ENCODE measurements at places on chromosomes 3 and 15. TPM values are rescaled to one million over a fixed set of nuclear protein-coding genes. Genes with fewer than 3 reads are reported as not detected.
A peak's percentile ranks its signal among the peaks of the same experiment; 100 is the strongest.

- DNase-seq: no peak
Observed at GRCh38 chr3:188360364-188360881, 206.5 kb downstream of the LPP start.

Gene PPP1R2
- 72.0 TPM for total RNA-seq

- DNase-seq: no peak
Observed at GRCh38 chr3:72004749-72005292, 219.9 kb upstream of the PROK2 start.

Gene P2RY13
- total RNA-seq: not detected

Gene PAK6
- total RNA-seq: 1.7 TPM

- DNase-seq: no peak
Observed at GRCh38 chr15:36294359-36294758, 285.1 kb upstream of the CDIN1 start.

DNA sequence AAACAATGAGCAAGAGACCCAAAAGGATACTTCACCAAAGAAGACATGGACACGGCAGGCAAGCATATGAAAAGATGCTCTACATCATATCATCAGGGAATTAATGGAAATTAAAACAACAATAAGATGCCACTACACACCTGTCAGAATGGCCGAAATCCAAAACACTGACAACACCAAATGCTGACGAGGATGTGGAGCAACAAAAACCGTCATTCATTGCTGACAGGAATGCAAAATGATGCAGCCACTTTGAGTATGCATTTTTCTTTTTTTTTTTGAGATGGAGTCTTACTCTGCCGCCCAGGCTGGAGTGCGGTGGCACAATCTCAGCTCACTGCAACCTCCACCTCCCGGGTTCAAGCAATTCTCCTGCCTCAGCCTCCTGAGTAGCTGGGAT, 19.0 kb downstream of the EDC3 start:
- no peak for DNase-seq

- DNase-seq: no peak
Observed at GRCh38 chr15:61227950-61228936, 859 bp downstream of the RORA start.

GRCh38 chr3:10957976-10958749, 34.4 kb upstream of the SLC6A1 start:
- no peak for DNase-seq

DNA sequence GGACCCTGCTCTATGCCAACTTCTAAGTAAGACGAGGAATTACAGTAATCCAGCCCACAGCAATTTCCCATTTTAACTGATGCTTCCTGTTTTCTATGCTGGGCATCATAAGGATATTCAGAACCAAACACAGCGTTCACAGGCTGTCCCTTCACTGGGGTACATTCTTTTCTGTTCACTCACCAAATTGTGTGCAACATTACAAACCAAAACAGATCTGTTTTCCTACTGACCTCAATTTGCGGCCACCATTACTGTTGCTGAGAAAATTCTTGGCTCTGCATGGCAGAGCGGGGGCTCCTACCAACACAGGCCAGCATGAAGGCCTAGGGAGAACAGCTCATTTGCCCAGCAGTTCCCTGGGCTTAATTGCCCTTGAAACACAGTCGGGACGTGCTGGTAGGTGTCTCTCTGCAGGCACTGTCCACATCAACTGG, 76.5 kb downstream of the MYO1E start:
- DNase-seq: no peak

Gene KIAA1143
- 32.8 TPM for total RNA-seq

Gene ERICH6
- not detected for total RNA-seq

Gene GABRB3
- total RNA-seq: not detected

Gene KIF15
- total RNA-seq: 48.7 TPM

GRCh38 chr3:101735833-101736232, 11.4 kb downstream of the CEP97 start:
- DNase-seq: no peak

Gene GUCA1C
- not detected for total RNA-seq

- DNase-seq: no peak
Observed at GRCh38 chr3:62567097-62568021, 194.0 kb upstream of the FEZF2 start.

DNA sequence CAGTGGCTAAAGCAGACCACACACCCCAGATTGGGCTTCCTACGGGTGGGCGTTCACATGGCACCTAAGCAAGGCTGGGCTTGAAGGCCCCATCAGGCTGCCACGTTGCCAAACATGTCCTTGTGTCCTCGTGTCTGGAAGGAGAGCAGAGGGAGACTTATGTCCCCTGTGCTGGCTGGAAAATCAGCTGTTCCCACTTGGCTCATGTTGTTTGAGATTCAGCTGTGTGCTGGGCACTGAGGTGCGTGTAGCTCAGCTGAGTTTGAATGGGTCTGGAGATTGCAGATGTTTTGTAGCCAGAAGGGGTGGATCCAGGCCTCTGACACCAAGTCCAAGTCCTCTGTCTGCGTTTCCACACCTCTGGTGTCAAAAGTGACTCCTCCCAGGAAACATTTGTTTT, 34.6 kb downstream of the RLBP1 start:
- no peak for DNase-seq

DNA sequence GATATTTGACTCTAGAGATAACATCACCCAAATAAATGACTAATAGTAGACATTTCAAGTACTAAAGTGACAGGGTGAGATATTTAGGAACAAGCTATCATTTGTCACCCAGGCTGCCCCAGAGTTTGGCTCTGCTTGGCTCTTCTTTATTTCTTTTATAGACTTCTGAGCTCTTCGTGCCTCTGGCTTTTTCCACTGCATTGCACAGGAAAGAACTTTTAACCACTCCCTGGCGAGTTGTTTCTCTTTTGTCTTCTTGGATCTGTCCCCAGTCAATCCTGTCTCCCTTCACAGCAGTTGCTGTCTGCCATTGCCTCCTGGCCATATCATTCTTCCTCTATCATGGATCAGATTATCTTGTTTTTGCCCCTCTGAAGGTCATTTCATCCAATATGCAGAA, 339.2 kb upstream of the DCBLD2 start:
- no peak for DNase-seq

- no peak for DNase-seq
Observed at GRCh38 chr3:8451696-8452095, 49.9 kb upstream of the LMCD1 start.

DNA sequence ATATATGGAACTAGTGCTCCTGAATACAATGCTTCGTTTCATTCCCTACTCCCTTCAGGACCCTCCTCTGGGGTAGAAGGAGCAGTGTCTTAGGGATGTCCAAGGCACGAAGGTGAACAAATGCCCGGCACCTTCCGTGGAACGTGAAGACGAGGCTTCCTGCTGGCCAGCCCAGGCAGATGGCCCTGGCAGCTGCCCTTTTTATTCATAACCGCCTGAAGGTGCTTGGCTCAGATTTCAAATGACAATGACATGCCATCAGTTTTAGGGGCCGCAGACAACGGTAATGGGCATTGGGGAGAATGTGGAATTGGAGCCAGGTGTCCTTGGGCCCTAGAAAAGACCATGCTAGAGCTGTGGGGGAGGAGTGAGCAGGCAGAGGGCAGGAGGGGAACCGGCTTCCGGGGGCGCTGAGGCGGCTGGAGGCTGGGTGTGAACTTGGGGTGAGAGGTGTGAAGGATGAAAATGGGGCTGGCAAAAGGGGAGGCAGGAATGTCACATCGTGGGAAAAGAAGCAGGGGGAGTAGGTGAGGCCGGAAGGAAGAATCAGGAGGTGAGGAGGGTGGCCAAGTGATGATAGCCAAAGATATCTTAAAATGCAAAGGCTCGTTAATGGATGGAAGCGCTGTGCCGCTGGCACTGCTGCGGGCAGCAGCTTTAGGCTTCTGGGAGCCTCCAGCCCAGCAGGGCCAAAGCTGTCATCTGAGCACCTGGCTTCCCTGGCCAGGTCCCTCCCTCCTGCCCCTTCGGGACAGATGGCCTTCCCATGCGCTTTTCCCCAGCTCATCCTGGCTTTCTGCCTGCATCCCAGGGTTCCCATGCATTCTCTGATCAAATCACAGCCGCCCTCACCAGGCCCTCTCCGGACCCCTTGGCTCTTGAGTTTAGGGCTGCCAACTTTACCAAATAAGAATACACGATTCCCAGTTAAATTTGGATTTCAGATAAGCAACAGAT, 93.7 kb downstream of the TMEM266 start:
- DNase-seq: no peak

- no peak for DNase-seq
Observed at GRCh38 chr3:20236603-20237002, 50.6 kb upstream of the SGO1 start.

DNA sequence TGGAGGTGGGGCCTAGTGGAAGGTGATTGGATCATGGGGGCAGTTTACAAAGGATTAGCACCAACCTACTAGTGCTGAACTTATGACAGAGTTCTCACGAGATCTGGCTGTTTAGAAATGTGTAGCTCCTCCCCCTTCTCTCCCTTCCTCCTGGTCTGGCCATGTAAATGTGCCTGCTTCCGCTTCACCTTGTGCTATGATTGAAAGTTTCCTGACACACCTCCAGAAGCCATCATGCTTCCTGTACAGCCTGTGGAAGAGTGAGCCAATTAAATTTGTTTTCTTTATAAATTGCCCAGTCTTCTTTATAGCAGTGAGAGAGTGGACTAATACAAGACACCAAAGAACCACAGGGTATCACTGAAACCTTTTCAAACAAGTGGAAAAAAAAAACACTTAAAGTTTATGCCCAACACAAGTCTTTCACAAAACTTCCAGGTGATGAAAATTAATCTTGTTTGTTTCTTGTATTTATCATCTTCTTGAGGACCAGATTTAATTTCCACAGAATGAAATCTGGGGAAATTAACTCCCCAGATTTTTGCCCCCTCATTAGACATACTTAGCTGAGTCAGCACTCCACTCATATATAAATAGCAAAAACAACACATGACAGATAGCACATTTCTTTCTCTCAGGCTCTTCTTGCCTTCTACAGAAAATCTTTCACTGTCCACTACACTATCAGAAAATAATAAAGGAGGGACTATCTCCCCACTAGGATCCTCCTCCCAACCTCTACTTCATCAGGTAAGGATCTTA, 847.2 kb downstream of the TUSC7 start:
- no peak for DNase-seq

- no peak for DNase-seq
Observed at GRCh38 chr15:31975830-31976229, 54.5 kb upstream of the CHRNA7 start.

Gene RTP1
- not detected for total RNA-seq

GRCh38 chr3:4426261-4426781, 40.7 kb downstream of the SUMF1 start:
- DNase-seq: no peak

DNA sequence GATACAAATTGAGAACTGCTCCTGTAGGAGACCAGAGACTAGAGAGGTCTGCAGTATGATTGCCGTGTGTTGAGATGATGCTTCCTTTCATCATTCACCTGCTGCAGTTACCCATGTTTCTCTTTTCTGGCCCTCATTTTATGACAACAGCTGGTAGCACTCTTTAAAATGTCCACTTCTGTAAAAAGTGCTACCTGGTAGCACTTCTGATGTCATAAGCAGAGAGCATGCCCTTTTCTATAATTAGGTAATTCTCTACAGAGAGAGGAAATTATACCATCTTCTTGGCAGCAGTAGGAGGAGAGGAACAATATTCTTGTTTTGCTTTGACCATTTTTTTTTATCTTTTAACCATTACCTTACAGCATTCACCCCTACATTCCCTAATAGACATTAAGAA, 123.8 kb downstream of the PPM1L start:
- no peak for DNase-seq

Gene FBXO45
- total RNA-seq: 14.9 TPM

DNA sequence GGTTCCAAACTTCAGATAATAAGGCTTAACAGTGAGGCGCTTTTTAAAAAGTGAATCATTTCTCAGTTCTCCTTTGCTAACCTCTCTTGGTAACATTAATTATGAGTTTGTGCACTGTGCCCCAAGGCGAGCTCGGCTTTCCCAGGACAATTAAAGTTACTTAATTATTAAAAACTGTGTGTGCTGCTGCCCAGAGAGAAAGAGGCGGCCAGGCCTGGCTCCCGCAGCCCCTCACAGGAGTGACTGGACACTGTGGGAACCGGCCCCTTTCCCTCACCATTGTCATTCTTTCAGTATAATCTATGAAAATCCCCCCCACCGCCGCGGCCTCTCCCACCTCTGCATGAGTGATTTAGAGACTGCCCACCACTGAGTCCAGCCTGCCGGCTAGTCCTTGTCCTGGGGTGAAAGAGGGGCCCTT, 43.1 kb upstream of the HES1 start:
- no peak for DNase-seq

- DNase-seq: no peak
Observed at GRCh38 chr3:138125548-138126221, 6.5 kb downstream of the A4GNT start.

DNA sequence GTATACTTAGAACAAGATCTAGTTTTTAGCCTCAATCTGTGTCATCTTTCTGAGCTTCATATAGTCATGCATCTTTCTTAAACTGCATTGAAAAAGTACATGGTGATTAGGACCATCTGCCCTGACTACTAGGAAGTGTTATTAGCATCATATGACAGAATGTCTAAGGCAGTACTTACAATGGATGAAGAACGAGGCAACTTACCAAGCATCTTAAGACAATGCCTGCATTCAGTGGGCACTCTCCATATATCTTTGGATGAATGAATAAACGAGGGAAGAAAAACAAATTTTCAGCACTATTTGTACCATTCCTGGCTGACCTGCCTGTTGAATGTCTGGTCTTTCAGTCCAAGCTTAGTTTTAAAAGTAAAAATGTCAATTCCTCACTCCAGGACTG, 185.4 kb upstream of the EPHA3 start:
- DNase-seq: no peak

Gene LMAN1L
- total RNA-seq: not detected

Gene SEMA3F
- 0.07 TPM for total RNA-seq

- DNase-seq: no peak
Observed at GRCh38 chr15:69518806-69519205, 66.2 kb downstream of the RPLP1 start.

Gene PLSCR2
- not detected for total RNA-seq

DNA sequence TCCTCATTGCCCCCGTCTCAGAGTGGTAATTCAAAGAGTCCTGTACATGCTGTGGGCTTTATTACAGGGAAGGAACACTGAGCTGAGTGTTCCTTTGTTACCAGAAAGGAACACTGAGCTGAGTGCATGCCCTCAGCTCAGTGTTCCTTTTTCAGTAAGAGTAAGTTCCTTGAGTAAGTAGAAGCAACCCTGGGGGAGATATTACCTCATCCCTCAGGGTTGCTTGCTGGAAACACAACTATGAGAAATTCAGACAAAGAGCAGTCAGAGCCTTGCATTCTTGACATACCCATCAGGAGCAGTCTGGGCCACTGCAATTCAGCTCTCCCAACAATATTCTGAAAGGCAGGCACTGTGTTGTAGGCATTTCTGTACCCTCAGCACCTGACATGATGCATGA, 17.0 kb downstream of the CHRM5 start:
- DNase-seq: no peak

Gene GOLGA8R
- total RNA-seq: 15.9 TPM

Gene CKMT1A
- not detected for total RNA-seq

Gene MINAR1
- 0.99 TPM for total RNA-seq

DNA sequence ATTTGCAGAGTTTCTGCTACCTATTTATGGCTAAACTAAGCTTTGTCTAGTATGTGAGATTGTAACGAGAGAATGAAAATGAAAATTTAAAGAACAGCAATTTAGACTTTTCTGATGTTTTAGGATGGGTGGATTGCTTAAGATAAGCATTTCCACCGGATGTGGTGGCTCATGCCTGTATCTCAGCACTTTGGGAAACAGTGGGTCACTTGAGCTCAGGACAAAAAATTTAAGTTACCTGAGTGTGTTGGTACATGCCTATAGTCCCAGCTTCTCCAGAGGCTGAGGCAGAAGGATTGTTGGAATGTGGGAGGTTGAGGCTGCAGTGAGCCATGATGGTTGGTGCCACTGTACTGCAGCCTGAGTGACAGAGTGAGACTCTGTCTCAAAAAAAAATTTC, 3.3 kb downstream of the PPP4R2 start:
- peak; percentile 55 for DNase-seq

Data from activated CD8-positive, alpha-beta memory T cell treated with anti-CD3 and anti-CD28 coated beads, Interleukin-2, amount 10 ng/mL, durations not matched to agents 7 days and 5 days (primary cell).